ENCODE measurements at places on chromosomes 4 and X. TPM values are rescaled to one million over a fixed set of nuclear protein-coding genes. Genes with fewer than 3 reads are reported as not detected.

GRCh38 chr4:152464030-152464823, 71.7 kb downstream of the FBXW7 start:
- no peaks in the 10 kb centered on the region for H3K36me3 ChIP-seq
- H3K27ac ChIP-seq = no peak overlapping the region

The NOX1 gene
- total RNA-seq = not detected

GRCh38 chrX:12488220-12488619, 303.0 kb upstream of the PRPS2 start:
- no peaks in the 10 kb centered on the region for H3K27me3 ChIP-seq
- no peak overlapping the region for H3K4me3 ChIP-seq
- H3K27ac ChIP-seq = no peak overlapping the region
- H3K4me1 ChIP-seq = no peaks in the 10 kb centered on the region
- H3K36me3 ChIP-seq = no peaks in the 10 kb centered on the region

DNA sequence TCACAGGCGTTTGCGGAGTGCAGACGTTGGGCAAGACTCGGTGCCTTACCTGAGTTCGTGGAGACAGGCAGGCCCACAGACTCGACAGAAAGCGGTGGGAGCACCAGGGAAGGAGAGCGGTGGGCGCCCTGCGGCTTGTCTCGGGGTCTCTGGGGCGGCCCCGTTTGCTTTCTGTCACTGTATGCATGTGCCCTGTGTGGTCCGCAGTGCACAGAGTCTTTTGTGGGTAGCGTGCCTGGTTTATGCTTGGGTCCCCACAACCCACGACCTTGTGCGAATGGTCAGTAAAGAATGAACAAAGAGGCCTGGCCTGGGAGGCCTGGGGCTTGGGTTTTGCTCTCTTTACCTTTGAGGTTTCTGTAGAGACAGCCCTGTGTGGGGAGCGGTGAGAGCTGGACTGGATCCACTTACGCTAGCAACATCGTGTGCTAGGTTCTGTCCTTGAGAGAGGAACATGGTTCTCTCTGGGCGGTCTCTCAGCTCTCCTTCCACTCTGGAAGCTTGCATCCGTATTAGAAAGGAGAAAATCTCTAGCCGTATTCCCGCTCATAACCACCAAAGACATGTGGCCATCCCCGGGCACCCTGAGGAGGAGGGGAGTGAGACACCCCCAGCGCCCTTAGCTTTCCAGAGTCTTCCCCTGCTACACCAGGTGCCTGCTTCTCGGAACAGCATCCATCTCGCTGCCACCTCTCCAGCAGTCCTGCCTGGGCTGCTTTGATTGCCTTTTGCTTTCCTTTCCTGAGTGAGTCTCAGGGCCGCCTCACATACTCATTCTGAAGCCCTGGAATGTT, 1.2 kb downstream of the TADA2B start:
- H3K4me1 ChIP-seq = peaks cover 48% of the 10 kb centered on the region
- H3K4me3 ChIP-seq = peak overlapping the region; percentile 100
- H3K27me3 ChIP-seq = no peaks in the 10 kb centered on the region
- peak overlapping the region; percentile 97 for H3K27ac ChIP-seq

- H3K36me3 ChIP-seq = no peaks in the 10 kb centered on the region
- H3K4me3 ChIP-seq = peak overlapping the region; percentile 49
- no peaks in the 10 kb centered on the region for H3K4me1 ChIP-seq
- peak; percentile 24 for DNase-seq
- H3K27me3 ChIP-seq = no peaks in the 10 kb centered on the region
Observed at GRCh38 chr4:183876268-183876934, 28.7 kb upstream of the STOX2 start.

The EMCN gene
- total RNA-seq = 27.5 TPM

GRCh38 chr4:151153585-151153984, 54.2 kb downstream of the RPS3A start:
- no peak overlapping the region for H3K4me3 ChIP-seq
- H3K27ac ChIP-seq = no peak overlapping the region
- H3K4me1 ChIP-seq = no peaks in the 10 kb centered on the region
- peaks cover 12% of the 10 kb centered on the region for H3K36me3 ChIP-seq
- no peaks in the 10 kb centered on the region for H3K27me3 ChIP-seq

- H3K27me3 ChIP-seq = no peaks in the 10 kb centered on the region
- H3K4me3 ChIP-seq = no peak overlapping the region
- no peaks in the 10 kb centered on the region for H3K36me3 ChIP-seq
- H3K27ac ChIP-seq = no peak overlapping the region
- H3K4me1 ChIP-seq = no peaks in the 10 kb centered on the region
Observed at GRCh38 chrX:9671998-9672397, 93.6 kb downstream of the GPR143 start.

The USP17L21 gene
- not detected for total RNA-seq

- no peak for DNase-seq
- H3K27ac ChIP-seq = no peak overlapping the region
- no peak overlapping the region for H3K4me3 ChIP-seq
- no peaks in the 10 kb centered on the region for H3K36me3 ChIP-seq
Observed at GRCh38 chr4:179447308-179447707, 2005.1 kb upstream of the AGA start.

The ADH1A gene
- 2.0 TPM for total RNA-seq

GRCh38 chr4:109672169-109672930, 30.9 kb downstream of the CASP6 start:
- no peaks in the 10 kb centered on the region for H3K27me3 ChIP-seq
- H3K36me3 ChIP-seq = no peaks in the 10 kb centered on the region
- no peak overlapping the region for H3K4me3 ChIP-seq
- no peaks in the 10 kb centered on the region for H3K4me1 ChIP-seq
- H3K27ac ChIP-seq = no peak overlapping the region

The ATOH1 gene
- not detected for total RNA-seq

- no peaks in the 10 kb centered on the region for H3K4me1 ChIP-seq
- H3K27me3 ChIP-seq = no peaks in the 10 kb centered on the region
- H3K36me3 ChIP-seq = no peaks in the 10 kb centered on the region
- no peak overlapping the region for H3K27ac ChIP-seq
Observed at GRCh38 chr4:154364066-154364845, 127.3 kb downstream of the DCHS2 start.

DNA sequence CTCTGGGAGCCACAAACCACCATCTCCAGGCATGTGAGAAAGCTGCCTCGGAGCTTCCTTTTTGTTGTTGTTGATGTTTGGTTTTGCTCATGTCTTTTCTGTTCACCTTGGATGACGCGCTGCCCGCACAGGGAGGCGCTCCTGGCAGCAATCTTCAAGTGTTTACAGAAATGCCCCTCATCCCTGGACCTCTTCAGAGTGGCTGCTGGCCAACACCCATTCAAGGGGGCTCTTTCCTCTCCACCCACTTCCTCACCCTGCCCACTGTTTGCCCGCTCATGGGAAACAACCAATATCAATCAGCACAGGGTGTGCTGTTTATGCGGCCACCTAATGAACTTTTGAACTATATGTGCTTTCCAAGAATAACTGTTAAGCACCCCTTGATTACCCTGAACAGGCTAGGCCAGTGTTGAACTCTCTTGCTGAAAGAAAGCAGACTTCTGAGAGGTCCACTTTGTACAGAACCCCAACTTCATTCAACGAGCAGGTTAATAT, 355.1 kb upstream of the CLNK start:
- H3K4me1 ChIP-seq = no peaks in the 10 kb centered on the region
- H3K27me3 ChIP-seq = no peaks in the 10 kb centered on the region
- DNase-seq = no peak
- no peak overlapping the region for H3K27ac ChIP-seq

- no peaks in the 10 kb centered on the region for H3K4me1 ChIP-seq
- DNase-seq = no peak
- H3K4me3 ChIP-seq = peak overlapping the region; percentile 15
- no peaks in the 10 kb centered on the region for H3K36me3 ChIP-seq
Observed at GRCh38 chr4:6324999-6325787, 55.5 kb downstream of the WFS1 start.

GRCh38 chr4:4350909-4351308, 36.0 kb upstream of the NSG1 start:
- no peaks in the 10 kb centered on the region for H3K4me1 ChIP-seq
- no peak for DNase-seq
- H3K4me3 ChIP-seq = no peak overlapping the region
- no peak overlapping the region for H3K27ac ChIP-seq
- no peaks in the 10 kb centered on the region for H3K27me3 ChIP-seq
- no peaks in the 10 kb centered on the region for H3K36me3 ChIP-seq

DNA sequence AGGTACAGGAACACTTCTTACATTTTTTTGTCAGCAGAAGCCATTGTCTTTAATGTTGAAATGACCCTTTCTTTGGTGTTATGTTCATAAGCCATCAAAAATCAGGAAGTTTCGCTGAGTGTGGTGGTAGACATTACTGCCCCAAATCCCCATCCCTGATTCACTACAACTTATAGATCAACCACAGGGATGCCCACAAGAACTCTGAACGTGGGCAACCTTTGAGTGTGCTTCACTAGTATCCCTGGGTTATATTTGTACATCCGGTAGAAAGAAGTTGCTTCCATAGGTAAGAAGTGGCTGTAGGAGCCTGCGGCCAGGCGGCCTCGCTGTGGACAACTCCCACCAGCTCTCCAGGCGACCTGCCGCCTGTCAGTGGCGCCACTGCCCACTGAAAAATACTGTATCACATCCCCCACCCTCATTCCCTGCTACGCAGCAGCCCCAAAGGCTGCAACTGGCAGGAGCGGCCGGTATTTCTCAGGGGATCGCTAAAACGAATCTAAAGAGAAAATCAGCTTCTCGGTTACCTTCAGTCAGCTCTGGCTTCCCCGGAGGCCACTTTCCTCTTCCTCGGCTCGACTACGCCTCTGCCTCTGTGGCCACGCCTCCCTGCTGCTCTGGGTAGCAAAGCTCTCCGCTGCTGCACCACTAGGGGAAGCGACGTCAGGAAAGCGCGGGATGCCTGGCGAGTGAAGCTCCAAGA, 13.9 kb upstream of the ETDC start:
- H3K27ac ChIP-seq = no peak overlapping the region
- H3K4me1 ChIP-seq = no peaks in the 10 kb centered on the region
- no peaks in the 10 kb centered on the region for H3K27me3 ChIP-seq
- no peak for DNase-seq
- peaks cover 10% of the 10 kb centered on the region for H3K36me3 ChIP-seq

GRCh38 chr4:52873191-52873590, 11.1 kb downstream of the RASL11B start:
- no peaks in the 10 kb centered on the region for H3K36me3 ChIP-seq
- DNase-seq = no peak
- no peak overlapping the region for H3K27ac ChIP-seq
- H3K4me1 ChIP-seq = peaks cover 25% of the 10 kb centered on the region

The FREM3 gene
- total RNA-seq = not detected

DNA sequence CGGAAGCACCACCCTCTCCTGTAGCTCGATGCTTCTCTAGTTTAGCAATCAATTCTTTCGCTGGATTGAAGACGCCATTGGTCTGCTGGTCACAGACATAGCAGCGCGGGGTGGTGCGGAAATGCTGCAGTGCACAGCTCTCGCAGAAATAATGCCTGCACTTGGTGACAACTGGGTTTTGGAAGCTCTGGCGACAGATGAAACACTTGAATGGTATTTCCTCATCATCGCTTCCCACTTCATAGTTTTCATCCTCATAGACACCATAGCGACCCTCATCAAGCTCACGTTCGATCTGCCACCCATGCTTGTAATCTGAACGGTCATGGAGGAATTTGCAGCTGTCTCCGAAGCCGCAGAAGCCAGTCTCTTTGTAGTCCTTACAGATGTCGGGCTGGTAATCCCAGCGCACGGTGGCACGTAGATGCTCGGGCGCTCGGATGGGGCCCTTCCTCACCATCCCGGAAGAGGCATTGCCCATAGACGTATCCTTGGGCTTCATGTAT, 854 bp downstream of the RNF113A start:
- peaks cover under 1% of the 10 kb centered on the region for H3K36me3 ChIP-seq
- peak overlapping the region; percentile 93 for H3K27ac ChIP-seq
- peaks cover 6% of the 10 kb centered on the region for H3K4me1 ChIP-seq
- H3K4me3 ChIP-seq = peak overlapping the region; percentile 80
- no peaks in the 10 kb centered on the region for H3K27me3 ChIP-seq

The SH3BGRL gene
- 11.2 TPM for total RNA-seq

- DNase-seq = no peak
- no peak overlapping the region for H3K4me3 ChIP-seq
- no peaks in the 10 kb centered on the region for H3K36me3 ChIP-seq
- H3K27me3 ChIP-seq = no peaks in the 10 kb centered on the region
Observed at GRCh38 chrX:17986440-17986839, 125.3 kb upstream of the RAI2 start.

- H3K36me3 ChIP-seq = no peaks in the 10 kb centered on the region
- no peaks in the 10 kb centered on the region for H3K27me3 ChIP-seq
- DNase-seq = peak; percentile 16
- H3K27ac ChIP-seq = peak overlapping the region; percentile 31
Observed at GRCh38 chr4:4990857-4991540, 28.3 kb downstream of the CYTL1 start.

Data from gastrocnemius medialis (tissue), 4 donors.